ENCODE measurements at places on chromosomes 12 and 14.

- DNase-seq, result no peak
These were observed 84.0 kb upstream of the PTPRB start for GRCh38 chr12:70721216-70721615.

- no peak for DNase-seq
These were observed 5.5 kb downstream of the SLC38A1 start for GRCh38 chr12:46263140-46264016.

- DNase-seq, result no peak
These were observed 121.0 kb upstream of the KRR1 start for GRCh38 chr12:75632442-75632841.

GRCh38 chr12:49616533-49617219 is 6.7 kb upstream of the PRPF40B start:
- no peak for DNase-seq

- DNase-seq, result no peak
These were observed 299.9 kb downstream of the ACSS3 start for GRCh38 chr12:81377771-81378170.

GRCh38 chr12:98456041-98456440 is 59.3 kb upstream of the TMPO start:
- DNase-seq, result no peak

DNA sequence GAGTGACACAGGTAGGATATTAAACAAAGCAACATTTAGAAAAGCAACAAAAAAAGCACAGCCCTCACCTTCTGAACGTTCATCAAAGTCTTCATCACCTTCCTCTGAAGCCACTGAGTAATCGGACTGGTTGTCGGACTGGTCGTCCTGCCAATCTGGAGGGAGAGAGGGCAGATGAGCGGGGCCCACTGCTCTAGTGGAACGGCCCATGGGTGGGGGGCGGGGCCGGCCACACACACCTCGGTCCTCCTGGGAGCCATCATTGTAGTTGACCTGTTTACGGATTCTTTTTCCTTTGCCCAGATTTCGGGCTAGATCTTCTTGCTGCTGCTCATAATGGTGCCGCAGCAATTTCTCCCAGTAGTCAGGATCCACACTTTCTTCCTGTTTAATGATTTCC is 14.9 kb upstream of the NOP2 start:
- DNase-seq, result no peak
